ENCODE measurements at places on chromosomes 5 and 9.

DNA sequence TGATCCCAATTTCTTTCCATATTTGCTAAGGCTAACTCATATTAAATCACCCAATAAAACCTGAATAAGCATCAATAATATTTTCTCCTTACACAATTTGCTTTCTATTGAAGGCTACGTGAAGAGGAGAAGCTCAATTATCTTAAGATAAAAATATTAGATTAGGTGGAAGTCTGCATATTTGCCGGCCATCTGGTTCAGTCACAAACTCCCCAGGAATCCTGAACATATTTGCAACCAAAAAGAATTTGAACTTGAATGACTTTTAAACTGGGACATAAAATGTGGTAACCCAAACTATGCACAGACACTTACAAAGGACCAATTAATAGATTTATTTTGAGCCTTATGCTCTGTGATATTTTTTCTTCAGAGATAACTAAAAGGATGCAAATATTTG, 92.3 kb downstream of the HAPLN1 start:
- DNase-seq = no peak

GRCh38 chr5:143435210-143435657, 31.7 kb upstream of the NR3C1 start:
- no peak for DNase-seq

DNA sequence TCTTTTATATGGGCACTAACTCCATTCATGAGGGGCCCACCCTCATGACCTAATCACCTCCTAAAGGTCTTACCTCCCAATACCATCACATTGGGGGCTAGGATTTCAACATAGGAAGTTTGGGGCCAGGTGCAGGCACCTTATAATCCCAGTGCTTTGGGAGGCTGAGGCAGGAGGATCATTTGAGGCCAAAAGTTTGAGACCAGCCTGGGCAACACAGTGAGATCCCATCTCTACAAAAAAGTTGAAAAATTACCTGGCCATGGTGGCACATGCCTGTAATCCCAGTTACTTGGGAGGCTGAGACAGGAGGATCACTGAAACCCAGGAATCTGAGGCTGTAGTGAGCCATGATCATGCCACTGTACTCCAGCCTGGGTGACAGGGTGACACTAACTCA, 76.7 kb downstream of the MYO10 start:
- no peak for DNase-seq

GRCh38 chr9:98517761-98518160, 191.0 kb downstream of the GABBR2 start:
- no peak for DNase-seq

GRCh38 chr9:32264170-32264864, 120.1 kb upstream of the ACO1 start:
- no peak for DNase-seq

GRCh38 chr9:13957089-13957488, 356.9 kb downstream of the NFIB start:
- no peak for DNase-seq

DNA sequence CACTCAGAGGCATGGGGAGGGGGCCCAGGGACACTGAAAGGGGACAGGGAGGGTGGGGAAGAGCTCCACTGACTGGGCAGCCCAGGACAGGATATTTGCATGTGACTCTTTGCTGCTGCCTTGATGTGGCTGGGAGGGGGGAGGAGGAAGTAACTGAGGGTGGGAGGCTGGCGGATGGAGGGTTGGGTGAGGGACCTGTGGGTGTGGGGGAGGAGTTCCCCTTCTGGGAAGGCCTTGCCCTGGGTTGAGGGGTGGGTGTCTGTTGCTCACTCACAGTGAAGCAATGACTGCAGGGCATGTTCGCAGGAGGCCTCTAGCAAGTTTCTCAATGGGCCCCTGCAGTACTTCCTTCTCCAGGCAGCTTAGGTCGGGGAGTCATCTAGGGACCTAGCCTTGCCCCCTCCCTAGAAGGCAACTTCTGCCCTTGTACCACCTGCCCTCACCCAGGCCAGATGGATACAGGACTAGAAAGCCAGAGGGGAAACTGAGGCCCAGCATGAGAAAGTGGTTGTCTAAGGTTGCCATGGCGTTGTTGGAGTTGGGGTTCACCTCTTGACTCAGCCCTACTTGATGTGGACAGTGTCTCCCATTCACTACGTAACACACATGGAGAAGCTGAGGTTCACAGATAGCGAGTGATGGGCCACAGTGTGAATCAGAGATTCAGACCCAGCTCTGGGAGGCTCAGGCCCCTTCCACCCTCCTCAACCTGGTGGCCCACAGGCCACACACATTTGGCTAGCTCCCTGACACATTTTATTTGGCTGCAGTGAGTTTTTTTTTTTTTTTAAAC, 3.0 kb downstream of the GRK6 start:
- no peak for DNase-seq

- DNase-seq = no peak
Observed at GRCh38 chr5:74183041-74183440, 457.5 kb downstream of the ENC1 start.

DNA sequence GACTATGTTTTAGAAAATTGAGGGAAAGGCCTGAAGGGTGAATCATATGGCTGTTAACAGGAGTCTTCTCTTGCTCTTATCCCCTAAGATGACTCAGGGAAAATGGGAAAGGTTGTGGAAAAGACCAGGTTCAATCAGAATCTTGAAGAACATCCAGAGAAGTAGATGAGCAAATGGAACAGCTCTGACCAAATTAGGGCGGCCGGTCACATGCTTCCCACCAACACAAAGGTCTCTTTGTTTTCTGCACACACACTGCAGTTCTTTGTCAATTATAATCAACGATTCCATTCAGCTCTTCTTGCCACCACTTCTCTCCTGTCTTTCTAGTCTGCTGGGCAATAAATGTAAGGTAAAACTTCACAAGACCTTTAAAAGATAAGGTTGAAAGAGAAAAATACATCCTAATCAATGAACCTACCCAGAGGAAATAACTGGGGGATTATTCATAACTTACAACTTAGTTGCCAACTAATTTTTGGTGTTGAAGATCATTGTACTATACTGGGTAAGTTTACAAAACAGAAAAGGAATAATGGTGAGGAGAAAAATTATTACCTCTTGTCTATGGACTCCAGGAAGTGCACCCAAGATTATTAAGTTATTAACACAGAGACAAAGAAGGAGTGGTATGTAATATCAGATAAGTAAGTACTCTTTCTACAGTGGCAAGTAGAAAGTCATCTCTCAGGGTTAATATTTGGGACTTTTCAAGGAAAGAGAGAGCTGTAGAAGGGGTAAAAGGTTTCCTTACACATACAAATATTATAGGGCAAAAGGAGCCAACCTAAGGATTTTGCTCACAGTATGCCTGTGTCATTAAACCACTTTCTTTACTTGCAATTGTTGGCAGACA, 441.9 kb upstream of the PIK3R1 start:
- DNase-seq = peak; percentile 3

DNA sequence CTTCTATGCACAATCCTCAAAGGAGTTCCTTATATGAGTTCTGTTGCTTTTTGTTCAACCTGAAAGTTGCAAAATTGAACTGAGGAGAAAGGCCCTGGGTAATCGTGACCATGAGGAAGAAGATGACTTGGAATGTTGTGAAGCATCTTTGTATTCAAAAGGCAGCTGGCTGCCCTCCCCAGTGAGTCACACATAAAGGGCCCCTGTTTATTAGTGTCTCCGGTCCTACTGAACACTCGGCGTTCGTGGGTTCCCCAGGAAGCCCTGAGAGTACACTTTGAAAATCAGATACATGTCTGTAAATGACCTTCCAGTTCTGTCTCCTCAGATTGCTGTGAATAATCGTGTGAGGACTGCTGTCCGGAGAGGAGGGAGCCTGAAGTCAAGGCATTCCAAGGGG, 73.6 kb downstream of the C9orf153 start:
- DNase-seq = no peak

GRCh38 chr5:81687292-81687691, 63.6 kb downstream of the SSBP2 start:
- DNase-seq = no peak

DNA sequence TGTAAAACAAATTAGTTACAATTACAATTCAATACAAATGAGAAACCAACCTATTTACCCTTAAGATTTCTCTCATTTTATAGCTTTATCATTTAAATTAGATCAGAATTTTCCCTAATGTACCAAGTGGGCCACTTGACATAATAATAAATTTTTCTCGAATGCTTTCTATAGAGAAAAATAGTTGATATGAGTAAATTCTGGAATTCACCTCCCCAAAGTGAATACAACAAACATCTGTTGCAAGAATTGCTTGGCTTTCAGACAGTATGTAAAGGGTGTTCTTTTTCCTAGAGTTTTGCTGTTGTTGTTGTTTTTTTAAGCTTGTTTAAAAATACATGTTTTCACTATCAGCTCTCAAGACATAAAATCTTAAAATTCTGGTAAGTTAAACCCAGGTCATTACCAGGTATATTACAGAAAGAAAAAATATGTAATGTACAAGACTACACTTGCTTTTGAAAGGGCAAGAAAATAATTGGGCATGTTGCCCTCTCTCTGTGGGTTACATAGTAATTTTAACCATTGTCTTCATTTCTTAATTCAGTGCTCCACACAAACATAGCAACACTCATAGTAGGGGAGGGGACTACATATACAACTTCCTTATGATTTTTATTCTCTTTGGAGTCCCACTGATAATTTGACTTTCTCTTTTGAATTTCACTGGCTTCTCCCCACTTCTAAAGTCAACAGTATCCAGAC, 200.6 kb downstream of the ARL15 start:
- no peak for DNase-seq

DNA sequence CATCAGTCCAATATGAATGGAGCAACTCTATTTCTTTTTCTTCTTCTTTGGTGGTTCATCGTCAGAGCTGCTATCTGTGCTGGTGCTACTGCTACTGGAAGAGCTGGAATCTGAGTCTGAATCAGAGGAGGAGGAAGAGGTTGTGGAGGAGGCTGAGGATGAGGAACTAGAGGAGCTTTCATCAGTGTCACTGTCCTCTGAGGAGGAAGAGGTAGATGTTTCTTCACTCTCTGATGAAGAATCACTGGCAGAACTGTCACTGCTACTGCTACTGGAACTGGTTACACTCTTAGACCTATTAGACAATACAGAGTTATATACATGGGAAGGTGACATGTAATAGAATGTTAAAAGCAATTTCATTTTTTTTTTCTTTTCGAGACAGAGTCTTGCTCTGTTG, 27.8 kb downstream of the ZCCHC10 start:
- no peak for DNase-seq

DNA sequence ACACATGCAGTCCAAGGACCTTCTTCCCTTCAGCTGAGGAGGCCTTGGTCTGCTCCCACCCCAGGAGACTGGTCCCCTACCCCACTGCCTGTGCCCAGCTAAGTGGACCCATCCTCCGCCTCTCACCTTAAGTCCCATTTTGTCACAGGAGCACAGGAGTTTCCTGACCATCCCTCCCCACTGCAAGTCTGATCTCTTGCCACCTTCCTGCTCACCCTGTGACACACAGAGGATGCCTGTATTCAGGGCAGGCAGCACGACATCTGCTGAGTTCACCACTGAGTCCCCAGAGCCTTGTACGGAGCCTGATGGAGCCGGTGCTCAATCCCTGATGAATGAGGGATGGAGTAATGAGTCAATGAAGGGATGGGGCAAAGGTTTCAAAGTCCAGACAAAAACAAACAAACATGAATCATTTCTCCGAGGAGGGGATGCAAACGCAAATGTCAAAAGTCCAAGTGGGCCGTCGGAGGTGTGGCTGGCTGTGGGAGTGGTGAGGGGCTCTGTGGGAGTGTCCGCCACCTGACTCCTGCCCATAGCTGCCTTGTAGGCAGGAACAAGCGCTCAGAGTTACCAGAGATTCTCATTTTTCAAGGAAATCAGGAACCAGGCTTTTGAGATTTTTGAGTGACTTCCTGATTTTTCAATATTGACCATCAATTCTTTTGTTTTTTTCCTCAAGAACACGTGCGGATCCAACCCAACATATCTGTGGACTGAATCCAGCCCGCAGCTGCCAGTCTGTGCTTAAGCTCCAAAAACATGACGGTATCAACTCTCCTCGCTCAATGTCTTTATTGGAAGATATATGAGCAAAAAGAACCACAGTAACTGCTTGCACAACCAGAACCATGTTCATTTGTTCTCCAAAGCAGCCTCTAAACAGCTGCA, 4.4 kb downstream of the RAPGEF1 start:
- no peak for DNase-seq

GRCh38 chr5:170603109-170603508, 99.3 kb downstream of the KCNIP1 start:
- DNase-seq = no peak

DNA sequence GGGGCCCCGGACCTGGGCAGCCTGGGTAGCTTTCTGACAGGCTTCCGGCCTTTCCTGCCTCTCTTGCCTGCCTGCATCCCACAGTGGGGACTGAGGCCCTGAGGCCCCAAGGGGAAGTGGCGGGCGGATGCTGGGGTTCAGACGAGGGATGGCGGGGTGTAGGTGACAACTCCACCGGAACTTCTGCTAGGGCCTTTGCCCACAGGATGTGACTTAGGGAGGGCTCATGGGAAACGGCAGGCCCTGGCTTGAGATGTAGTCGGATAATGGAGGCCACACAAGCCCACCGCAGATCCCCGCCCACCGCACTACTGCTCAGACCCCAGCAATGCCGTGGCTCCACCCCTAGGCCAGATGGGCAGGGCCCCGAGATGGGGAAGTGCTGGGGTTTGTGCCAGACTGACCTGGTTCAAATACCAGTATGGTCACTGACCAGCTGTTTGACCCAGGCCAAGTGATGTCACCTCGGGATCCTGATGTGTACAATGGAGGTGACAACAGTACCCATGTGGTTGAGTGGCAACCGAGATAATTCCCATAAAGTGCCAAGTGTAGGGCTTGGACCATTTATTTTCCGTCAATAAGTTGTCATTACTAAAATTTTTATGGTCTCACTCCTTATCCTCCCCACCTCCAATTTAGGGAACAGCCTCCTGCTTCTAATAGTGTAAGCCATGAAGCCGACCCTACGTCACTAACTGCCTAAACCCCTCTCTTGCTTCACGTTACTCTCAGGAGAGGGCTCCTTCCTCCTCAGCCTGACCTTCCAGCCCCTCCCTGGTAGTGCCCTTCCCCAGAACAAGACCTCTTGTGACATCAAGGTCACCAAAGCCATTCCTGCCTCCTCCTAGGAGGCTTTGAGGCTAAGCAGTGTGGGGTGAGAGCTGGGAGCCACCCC, 2.5 kb upstream of the CDK9 start:
- DNase-seq = peak; percentile 38

GRCh38 chr5:51618234-51618633, 235.0 kb downstream of the ISL1 start:
- no peak for DNase-seq

DNA sequence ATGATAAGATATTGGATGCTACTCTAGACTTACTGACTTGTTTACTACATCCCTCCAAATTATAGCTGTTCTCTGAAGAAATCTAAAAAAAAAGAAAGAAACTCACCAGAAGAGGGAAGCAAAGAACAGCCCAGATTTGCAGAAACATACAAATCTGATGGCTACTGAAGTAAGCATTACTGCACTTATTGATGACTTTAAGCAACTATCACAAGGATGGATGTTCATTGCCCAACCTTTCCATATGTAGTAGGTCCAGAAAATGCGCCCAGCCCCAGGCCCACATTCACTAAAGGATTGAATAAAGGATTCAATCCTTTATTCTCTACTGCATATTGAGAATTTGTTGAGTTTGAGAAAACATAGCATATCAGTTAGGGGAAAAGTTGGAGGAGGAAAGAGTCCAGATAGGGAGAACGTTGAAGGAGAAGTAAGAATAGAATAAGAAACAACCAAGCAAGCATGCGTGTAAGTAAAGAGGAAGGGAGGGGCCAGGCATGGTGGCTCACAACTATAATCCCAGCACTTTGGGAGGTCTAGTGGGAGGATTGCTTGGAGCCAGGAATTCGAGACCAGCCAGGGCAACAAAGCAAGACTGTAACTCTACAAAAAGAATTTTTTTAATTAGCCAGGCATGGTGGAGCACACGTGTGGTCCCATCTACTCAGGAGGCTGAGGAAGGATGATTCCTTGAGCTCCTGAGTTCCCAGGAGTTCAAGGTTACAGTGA, 33.8 kb upstream of the DTWD2 start:
- no peak for DNase-seq

All from hypothalamus (tissue), 51 donors.